NCI-H2227 treated with DMSO at 0.1 percent for 48 hours (cell line): ENCODE measurements at places on chromosomes 1 and 21.

- no peak for DNase-seq
These were observed 86.0 kb downstream of the RHOU start for GRCh38 chr1:228821252-228821651.

GRCh38 chr1:118075116-118075515, 109.9 kb downstream of the SPAG17 start:
- no peak for DNase-seq

DNA sequence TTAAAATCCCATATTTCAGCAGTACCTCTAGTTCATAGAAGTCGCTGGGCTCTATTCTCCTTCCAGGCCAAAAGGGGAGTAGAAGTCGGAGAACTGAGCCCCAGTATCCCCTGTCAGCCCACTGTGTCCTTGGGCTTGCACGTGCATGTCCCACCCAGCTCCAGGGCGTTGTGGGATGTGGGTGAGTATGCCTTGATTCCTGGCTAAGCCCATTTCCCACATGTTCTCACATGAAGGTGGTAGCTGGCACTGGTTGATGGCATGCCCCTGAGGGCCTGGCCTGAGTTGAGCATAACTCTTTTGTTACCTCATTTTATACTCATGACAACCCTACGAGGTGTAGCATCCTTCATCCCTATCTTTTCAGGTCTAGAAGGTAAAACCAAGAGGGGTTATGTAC, 8.0 kb downstream of the SLC6A17 start:
- DNase-seq: no peak

GRCh38 chr1:179545321-179545720, 30.4 kb downstream of the NPHS2 start:
- DNase-seq: no peak

GRCh38 chr1:214505134-214505533, 46.3 kb downstream of the PTPN14 start:
- no peak for DNase-seq

GRCh38 chr1:15238789-15239188, 8.2 kb upstream of the FHAD1 start:
- no peak for DNase-seq

GRCh38 chr1:89584781-89585180, 48.1 kb upstream of the LRRC8C start:
- DNase-seq: no peak

- DNase-seq: no peak
These were observed 260.7 kb upstream of the CSF3R start for GRCh38 chr1:36743286-36744005.

GRCh38 chr1:48979940-48980339, 203.2 kb upstream of the BEND5 start:
- DNase-seq: no peak

DNA sequence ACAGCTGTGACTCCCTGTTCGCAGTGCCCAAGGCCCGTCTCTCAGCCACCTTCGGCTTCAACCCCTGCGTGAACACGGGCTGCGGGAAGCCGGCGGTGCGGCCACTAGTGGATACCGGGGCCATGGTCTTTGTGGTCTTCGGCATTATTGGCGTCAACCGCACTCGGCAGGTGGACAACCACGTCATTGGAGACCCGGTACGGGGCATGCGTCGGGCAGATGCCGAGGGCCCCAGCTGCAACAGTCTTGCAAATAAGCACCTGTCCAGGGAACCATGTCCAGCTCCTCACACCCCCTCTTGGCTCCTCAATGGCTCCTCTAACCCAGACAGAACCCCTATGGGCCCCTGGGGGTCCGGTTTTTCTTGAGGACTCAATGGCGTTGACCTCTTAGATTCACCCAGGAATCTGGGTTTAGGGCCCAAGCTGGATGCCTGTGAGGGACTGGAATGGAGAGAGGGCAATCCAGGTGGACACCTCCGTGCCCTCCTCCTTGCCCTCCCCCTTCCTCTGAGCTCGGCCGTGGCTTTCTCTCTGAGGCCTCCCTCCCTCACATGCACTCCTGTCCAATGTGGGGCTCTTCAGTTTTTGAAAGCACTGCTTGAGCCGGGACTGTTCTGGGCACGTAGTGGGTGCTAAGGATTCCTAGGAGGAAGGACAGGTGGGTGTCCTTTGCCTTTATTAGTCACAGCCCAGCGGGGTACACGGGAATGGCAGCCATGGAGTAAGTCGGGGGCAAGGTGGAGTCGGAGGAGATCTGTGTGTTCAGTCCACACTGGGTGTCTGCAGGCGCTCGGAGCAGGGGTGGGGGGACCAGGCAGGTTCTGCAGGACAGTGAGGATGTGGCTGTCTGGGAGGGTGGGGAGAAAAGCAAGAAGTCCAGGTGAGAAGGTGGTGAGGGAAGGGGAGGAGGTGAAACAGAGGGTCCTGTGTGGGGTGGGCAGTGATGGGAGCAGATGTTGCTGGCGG, 51.1 kb downstream of the DISP3 start:
- no peak for DNase-seq
